K562 (cell line): ENCODE measurements at places on chromosomes 13 and 19. TPM values are rescaled to one million over a fixed set of nuclear protein-coding genes. Genes with fewer than 3 reads are reported as not detected.
A peak's percentile ranks its signal among the peaks of the same experiment; 100 is the strongest.

KIR3DL2 gene
- not detected in 2 replicates for total RNA-seq

- peak overlapping the region; percentile 48; the same call in 1 of the 3 replicates for H3K27ac ChIP-seq
- no peaks in the 10 kb centered on the region for H3K27me3 ChIP-seq
- H3K4me1 ChIP-seq = no peaks in the 10 kb centered on the region; the same call in 1 of the 2 replicates
- no peaks in the 10 kb centered on the region for H3K36me3 ChIP-seq
- peak overlapping the region; percentile 51 for H3K4me3 ChIP-seq
Measured at GRCh38 chr13:60268203-60268555, 104.5 kb upstream of the DIAPH3 start.

GRCh38 chr19:14052470-14052869 lies 9.4 kb downstream of the PALM3 start:
- no peak overlapping the region for H3K4me3 ChIP-seq
- no peaks in the 10 kb centered on the region for H3K27me3 ChIP-seq
- H3K4me1 ChIP-seq = no peaks in the 10 kb centered on the region; the same call in 2 of the 3 replicates
- no peak overlapping the region for H3K27ac ChIP-seq

DNA sequence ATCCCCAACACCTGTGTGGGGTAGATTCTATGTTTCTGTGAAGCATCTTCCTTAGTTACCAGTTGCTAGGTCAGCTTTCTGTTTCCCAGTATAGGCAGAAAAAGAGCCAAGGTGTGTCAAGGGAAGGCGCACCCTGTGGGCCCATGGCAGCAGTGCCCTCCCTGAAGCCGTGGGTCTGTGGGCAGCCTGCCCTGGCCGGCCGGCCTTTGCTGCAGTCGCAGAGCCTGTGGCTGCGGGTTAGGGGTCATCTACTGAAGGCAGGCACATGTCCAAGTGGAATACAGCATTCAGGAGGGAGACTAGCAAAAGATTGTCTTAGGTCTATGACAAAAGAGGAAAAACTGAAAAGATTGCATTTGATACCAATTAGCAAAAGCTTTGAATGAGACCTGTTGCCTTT lies 214.0 kb downstream of the IRS2 start:
- DNase-seq = no peak
- peaks cover 4% of the 10 kb centered on the region; the same call in 1 of the 2 replicates for H3K27me3 ChIP-seq
- H3K4me3 ChIP-seq = no peak overlapping the region
- no peak overlapping the region for H3K27ac ChIP-seq

- no peak for DNase-seq
- H3K4me1 ChIP-seq = no peaks in the 10 kb centered on the region
- no peak overlapping the region for H3K27ac ChIP-seq
- no peaks in the 10 kb centered on the region for H3K27me3 ChIP-seq
- H3K4me3 ChIP-seq = no peak overlapping the region
Measured at GRCh38 chr13:47519626-47520025, 481.4 kb downstream of the SUCLA2 start.

DNA sequence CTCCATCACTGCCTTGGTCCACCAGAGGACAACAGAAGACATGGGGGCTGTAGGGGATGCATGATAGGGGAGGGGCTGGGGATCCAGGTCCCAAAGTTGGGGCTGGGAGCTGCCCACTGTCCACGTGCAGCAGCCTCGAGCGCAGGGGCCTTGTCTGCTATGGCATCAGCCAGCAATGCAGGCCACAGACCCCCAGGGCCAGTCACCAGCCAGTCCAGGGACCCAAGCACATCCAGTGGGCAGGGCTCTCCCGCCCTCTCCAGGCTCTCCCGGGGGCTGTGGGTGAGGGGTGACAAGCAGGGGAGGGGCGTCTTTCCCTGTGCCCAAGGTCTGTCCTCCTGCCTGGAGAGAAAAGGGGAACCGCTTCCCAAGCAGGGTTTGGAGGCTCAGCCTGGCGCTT lies 32.8 kb downstream of the PEPD start:
- H3K4me3 ChIP-seq = no peak overlapping the region
- H3K36me3 ChIP-seq = no peaks in the 10 kb centered on the region

INTS6 gene
- 20.2 and 22.6 TPM in 2 replicates for total RNA-seq

DNA sequence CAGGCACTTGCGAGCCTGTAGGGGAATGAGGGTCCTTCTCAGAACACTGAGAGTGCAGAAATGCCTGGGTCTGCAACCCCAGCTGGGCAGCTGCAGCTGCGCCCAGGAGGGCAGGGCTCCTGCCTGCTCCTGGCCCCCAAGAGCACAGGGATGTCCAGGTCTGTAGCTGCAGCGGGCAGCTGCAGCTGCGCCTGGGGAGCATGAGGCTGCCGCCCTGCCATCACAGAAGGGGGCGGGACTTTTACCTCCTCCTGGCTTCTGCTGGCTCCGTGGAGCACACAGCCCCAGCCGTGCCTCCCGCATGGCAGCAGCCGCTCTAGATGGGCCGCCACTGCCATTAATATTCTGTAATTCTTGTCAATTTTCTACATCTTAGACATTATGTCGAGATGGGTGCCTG lies 17.8 kb downstream of the CPB2 start:
- H3K27ac ChIP-seq = no peak overlapping the region
- H3K4me3 ChIP-seq = no peak overlapping the region
- no peak for DNase-seq
- no peaks in the 10 kb centered on the region for H3K27me3 ChIP-seq
- no peaks in the 10 kb centered on the region for H3K36me3 ChIP-seq

- peak; percentile 62 for DNase-seq
- no peaks in the 10 kb centered on the region for H3K36me3 ChIP-seq
- peaks cover 4% of the 10 kb centered on the region; the same call in 1 of the 2 replicates for H3K27me3 ChIP-seq
Measured at GRCh38 chr19:30696514-30696913, 324.3 kb downstream of the ZNF536 start.

GRCh38 chr13:78187781-78188180 lies 269.1 kb upstream of the EDNRB start:
- no peak overlapping the region for H3K27ac ChIP-seq
- no peak for DNase-seq
- no peaks in the 10 kb centered on the region for H3K4me1 ChIP-seq
- H3K27me3 ChIP-seq = no peaks in the 10 kb centered on the region
- no peak overlapping the region for H3K4me3 ChIP-seq

- no peak for DNase-seq
- no peaks in the 10 kb centered on the region; the same call in 1 of the 2 replicates for H3K4me1 ChIP-seq
- no peaks in the 10 kb centered on the region for H3K27me3 ChIP-seq
- H3K36me3 ChIP-seq = no peaks in the 10 kb centered on the region
Measured at GRCh38 chr19:8705742-8706141, 7.1 kb upstream of the ACTL9 start.

DNA sequence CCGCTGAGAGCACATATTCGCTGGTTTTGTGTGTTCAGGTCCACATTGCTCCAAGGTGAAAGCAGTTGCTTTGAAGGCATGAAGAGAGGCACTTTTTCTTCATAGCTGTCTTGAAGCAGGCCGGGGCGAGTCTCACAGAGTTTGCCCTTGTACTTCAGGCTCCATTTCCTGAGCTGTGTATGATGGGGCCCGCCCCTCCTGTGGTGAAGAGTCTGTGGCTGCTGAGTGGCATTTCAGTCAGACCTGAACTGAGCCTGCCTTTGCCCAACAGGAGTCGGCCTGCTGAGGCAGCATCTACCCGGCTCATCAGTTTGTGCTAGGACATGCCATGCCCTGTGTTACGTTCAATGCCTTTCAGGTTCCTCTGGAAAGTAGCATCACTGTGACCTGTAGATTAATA lies 44.4 kb upstream of the C1QTNF9 start:
- H3K4me1 ChIP-seq = no peaks in the 10 kb centered on the region
- peaks cover 13% of the 10 kb centered on the region; the same call in 1 of the 2 replicates for H3K27me3 ChIP-seq
- DNase-seq = no peak
- no peak overlapping the region for H3K27ac ChIP-seq

DNA sequence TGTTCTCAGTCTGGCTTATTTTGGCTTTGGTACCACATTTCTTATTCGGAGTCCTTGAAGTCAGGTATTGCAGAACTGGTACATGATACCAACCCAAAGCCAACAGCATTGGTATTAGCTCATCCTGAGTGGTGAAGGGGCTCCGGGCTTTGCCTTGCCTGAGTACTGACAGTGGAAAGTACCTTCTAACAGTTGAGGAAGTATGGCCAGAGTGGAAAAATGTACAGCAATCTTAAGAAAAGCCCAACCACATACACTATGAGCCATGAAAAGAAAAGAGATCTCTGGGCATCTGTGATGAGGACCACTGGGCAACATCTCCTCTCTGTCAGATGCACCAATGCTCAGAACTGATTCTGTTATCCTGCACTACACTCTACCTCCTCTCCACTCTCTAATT lies 8.3 kb downstream of the LCP1 start:
- H3K27ac ChIP-seq = no peak overlapping the region
- H3K36me3 ChIP-seq = peaks cover 71% of the 10 kb centered on the region; the same call in 2 of the 3 replicates
- H3K4me1 ChIP-seq = peaks cover 30% of the 10 kb centered on the region; the same call in 2 of the 3 replicates
- DNase-seq = no peak

GRCh38 chr13:61045251-61045650 lies 370.4 kb downstream of the PCDH20 start:
- H3K4me1 ChIP-seq = no peaks in the 10 kb centered on the region
- no peak for DNase-seq
- H3K27me3 ChIP-seq = no peaks in the 10 kb centered on the region
- H3K4me3 ChIP-seq = no peak overlapping the region

DNA sequence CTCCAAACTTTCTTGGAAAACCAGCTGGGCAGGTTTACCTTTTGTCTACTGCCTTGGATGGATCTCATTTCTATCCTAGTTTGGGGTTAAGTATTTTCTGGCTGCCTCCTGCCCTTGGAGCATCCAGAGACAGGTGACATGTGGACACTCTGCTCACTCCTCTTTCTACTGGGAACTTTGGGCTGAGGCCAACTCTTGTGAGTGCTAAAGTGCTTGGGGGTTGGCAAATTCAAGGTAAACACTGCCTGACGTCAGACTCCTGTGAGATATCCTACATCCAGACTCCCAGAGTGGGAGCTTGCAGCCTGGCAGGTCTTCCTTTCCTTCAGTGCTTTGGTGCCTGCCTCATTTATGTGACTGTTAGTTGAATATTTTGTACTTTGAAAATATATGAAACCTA lies 388.1 kb downstream of the KCNRG start:
- no peak overlapping the region for H3K27ac ChIP-seq
- no peaks in the 10 kb centered on the region for H3K27me3 ChIP-seq
- DNase-seq = no peak
- H3K4me3 ChIP-seq = no peak overlapping the region
- no peaks in the 10 kb centered on the region for H3K36me3 ChIP-seq
